ENCODE measurements at places on chromosomes 12 and 14.

- peak; percentile 24 for DNase-seq
These were observed 233.0 kb downstream of the RGS6 start for GRCh38 chr14:72165229-72165698.

GRCh38 chr12:65892841-65893251, 68.6 kb downstream of the HMGA2 start:
- DNase-seq = no peak

DNA sequence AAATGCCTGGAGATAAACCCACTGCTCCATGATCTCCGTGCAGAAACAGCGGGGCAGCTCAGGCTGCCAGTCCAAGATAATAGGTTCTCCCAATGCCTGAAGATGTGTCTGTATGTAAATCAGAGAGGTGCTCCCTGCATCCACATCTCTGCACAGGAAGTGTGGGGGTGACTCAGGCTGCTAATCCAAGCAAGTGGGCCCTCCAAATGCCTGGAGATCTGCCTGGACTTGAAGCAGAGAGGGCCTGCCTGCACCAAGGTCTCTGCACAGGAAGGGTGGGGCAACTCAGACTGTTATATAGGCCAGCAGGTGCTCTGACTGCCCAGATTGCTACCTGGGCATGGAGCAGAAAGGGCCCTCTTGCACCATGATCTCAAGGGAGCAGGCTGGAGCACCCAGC, 504.7 kb downstream of the LRFN5 start:
- DNase-seq = no peak

- no peak for DNase-seq
These were observed 9.2 kb downstream of the KTN1 start for GRCh38 chr14:55589171-55589570.

DNA sequence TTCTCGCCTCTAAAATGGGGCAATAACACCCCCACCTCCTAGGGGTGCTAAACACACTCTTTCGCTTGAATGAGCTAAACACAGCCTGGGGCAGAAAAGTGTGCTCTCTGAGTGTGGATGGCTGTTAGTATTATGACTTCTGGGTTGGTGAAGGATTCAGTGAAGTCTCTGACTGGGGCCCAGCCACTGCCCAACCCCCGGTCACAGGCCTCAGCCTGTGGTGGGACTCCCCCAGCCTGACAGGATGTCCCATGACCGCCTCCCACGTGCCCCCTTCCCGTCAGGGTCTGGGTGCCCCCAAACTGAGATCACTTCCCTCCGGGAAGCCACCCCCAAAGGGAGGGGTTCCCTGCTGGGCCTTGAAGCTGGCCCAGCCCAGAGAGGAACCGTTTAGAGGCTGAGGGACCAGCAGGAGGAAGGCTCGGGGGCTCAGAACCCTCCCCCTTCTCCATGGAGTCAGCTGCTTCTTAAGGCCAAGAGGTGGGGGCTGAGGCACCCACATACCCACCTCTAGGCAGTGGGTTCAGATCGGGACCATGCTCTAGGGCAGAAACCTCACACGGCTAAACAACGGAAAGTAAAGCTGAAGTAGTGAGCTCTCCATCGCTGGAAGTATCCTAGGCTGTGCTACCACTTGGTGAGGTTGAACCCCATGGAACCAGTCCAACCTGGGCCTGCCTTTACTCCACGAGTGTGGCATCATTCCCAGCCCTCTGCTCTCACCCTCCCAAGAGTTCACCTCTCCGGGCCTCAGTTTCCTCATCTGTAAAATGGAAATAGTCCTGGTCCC, 13.8 kb downstream of the DTX1 start:
- DNase-seq = no peak

GRCh38 chr14:78398216-78398615, 228.0 kb downstream of the NRXN3 start:
- no peak for DNase-seq

- no peak for DNase-seq
These were observed 260.3 kb downstream of the ADGRD1 start for GRCh38 chr12:131213896-131214442.

GRCh38 chr14:74855945-74856344, 20.0 kb downstream of the PROX2 start:
- DNase-seq = no peak

- DNase-seq = no peak
These were observed 543.6 kb downstream of the TMEM121 start for GRCh38 chr14:106069804-106070625.

DNA sequence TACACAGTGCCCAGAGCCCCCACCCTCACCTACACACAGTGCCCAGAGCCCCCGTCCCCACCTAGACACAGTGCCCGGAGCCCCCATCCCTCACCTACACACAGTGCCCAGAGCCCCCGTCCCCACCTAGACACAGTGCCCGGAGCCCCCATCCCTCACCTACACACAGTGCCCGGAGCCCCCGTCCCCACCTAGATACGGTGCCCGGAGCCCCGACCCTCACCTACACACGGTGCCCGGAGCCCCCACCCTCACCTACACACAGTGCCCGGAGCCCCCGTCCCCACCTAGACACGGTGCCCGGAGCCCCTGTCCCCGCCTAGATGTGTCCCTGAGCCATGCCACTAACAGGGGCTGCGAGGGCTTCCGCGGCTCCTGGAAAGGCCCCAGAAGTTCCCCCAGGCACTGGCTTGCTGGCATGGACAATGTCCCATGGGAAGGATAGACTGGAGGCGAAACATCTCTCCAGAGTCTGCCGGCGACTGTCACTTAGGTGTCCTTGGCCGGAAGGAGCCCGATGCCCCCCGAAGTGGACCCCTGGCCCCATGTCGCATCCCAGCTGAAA, 146.0 kb downstream of the PIWIL1 start:
- DNase-seq = no peak

DNA sequence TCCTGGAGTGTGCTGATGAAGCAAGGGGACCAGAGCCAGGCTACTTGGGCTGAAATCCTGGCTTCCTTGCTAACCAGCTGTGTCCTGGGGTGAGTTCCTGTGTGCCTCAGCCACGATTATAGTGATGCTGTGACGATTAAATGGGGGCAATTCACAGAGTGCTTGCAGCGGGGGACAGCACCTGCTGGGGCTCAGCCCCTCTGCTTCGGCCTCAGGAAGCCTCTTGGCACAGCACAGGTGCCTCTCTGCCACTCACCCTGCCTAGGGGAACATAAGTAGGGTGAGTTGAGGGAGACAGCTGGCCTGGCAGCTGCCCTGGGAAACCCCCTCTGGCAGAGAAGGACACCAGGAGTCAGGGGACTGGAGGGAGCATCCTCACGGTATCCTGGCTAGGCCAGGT, 9.4 kb downstream of the KRT80 start:
- no peak for DNase-seq

DNA sequence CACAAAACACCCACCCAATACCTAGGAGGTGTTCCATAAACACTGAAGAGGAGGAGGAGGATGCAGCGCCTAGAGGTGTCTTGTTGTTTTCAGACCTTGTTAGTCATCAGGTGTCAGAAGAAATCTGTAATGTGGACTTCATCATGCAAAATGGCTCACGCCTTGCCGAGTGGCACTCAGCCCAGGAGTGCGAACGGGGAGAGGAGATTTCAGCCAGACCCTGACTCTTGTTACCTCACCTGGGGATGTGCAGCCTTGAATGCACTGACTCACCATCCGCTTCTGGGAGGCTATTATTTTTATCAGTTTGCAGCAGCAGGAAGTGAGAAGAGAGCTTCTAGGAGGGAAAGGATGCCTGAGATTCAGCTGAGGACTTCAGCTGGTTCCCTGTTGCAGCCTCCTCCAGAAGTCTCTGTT, 48.2 kb upstream of the PLXNC1 start:
- no peak for DNase-seq

DNA sequence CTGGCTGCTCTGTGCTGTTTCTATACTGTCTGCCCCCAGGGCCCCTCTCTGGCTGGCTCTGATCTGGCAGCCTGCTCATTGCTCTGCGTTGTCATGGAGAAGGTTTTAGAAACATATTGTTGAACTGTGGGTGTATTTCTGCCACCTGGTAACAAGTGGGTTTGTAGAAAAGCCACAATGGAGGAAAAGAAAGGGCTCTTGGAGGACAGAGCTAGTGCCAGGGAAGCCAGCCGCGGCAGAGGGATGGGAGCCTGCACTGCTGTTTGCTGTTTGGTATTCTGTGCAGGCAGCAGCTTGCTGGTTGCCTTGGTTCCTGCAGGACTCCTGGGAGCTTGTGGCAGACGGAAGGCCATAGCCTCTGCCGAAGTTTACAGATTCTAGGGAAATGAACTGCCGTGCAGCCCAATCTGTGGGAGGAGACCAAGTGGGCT, 15.1 kb downstream of the CCDC177 start:
- DNase-seq = peak; percentile 28

- no peak for DNase-seq
These were observed 20.3 kb downstream of the LRRC74A start for GRCh38 chr14:76846331-76847047.

- no peak for DNase-seq
These were observed 94.4 kb upstream of the PLEKHG7 start for GRCh38 chr12:92608151-92609091.

GRCh38 chr12:113479590-113480335, 8.1 kb upstream of the LHX5 start:
- no peak for DNase-seq

GRCh38 chr12:130783110-130783715, 55.8 kb downstream of the STX2 start:
- no peak for DNase-seq

DNA sequence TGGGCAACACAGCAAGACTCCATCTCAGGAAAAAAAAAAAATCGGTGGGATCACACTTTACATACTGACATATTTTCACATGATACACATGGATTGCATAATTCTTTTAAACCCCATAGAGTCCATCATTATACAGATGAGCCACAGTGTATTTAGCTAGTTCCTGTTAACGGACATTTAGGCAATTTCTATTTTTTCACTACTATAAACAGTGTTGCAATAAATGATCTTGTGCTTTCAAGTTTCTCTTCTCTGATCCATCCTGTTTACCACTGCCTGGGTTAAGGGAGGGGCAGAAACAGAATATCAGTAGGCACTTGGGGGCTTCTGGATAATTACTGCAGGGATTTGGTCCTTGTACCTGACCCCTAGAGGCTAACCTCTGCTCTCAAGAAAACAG, 43.4 kb upstream of the SPTLC2 start:
- DNase-seq = no peak

DNA sequence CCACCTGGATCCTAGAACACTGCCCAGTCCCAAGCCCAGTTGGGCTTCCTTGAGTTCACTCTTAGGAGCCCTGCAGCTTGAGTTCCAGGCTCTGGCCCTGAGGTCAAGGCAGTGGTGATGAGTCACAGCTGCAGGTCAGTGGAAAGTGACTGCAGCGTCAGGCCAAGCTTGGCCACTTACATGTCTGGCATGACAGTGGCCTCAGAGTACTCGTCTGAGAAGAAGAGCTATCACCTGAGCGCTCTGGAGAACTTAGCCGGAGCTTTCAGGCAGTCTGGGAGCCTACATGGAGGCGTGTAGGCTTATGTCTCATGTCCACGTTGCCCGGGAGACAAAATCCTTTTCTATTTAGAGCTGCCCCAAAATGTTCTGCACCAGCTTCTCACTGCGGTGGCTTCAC, 75.6 kb downstream of the ARL6IP4 start:
- DNase-seq = no peak

GRCh38 chr12:30977537-30978349, 51.2 kb downstream of the TSPAN11 start:
- DNase-seq = no peak

GRCh38 chr12:11885261-11886038, 185.3 kb upstream of the BCL2L14 start:
- no peak for DNase-seq

GRCh38 chr12:65867394-65867793, 43.1 kb downstream of the HMGA2 start:
- no peak for DNase-seq

DNA sequence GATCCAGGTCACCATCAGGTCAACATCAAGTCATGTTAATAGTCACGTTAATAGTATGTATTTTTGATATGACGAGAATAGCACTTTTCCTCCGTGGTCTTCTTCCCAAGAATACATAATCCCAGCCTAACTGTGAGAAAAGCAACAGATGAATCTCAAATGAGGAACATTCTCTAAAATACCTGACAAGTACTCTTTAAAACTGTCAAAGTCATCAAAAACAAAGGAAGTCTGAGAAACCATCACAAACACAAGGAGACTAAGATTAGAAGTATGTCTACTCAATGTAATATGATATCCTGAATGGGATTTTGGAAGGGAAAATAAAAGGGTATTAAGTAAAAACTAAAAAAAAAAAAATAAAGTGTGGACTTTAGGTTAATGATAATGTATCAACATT, 36.8 kb upstream of the GLIPR1 start:
- no peak for DNase-seq

DNA sequence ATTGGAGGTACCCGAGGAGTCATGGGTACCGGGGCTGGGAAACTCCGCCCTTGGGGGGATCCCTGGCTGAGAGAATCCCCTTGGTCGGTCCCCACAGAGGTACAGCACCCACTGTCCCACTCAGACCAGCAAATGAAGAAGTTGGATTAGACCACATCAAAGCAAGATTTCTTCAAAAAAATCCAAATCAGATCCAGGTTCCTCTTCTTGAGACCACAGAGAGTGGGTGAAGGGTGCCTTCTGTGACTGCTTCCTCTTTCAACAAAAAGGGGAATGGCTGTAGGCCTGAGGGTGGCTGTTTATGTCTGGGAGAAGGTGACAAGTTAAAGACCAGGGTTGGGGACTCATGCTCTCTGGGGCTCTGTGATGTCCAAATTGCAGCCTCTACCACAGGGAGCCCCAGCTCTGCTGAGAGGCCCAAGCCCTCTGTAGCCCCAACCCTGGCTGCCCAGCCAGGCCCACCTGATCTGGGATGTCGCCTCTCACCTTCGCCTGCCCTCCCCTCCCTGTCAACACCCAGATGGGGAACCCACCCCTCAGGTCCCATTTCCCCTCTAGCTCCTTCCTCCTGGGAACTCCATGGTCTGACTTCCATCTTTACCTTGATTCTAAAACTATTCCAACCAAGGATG, 50.9 kb downstream of the ZFP36L1 start:
- DNase-seq = no peak

DNA sequence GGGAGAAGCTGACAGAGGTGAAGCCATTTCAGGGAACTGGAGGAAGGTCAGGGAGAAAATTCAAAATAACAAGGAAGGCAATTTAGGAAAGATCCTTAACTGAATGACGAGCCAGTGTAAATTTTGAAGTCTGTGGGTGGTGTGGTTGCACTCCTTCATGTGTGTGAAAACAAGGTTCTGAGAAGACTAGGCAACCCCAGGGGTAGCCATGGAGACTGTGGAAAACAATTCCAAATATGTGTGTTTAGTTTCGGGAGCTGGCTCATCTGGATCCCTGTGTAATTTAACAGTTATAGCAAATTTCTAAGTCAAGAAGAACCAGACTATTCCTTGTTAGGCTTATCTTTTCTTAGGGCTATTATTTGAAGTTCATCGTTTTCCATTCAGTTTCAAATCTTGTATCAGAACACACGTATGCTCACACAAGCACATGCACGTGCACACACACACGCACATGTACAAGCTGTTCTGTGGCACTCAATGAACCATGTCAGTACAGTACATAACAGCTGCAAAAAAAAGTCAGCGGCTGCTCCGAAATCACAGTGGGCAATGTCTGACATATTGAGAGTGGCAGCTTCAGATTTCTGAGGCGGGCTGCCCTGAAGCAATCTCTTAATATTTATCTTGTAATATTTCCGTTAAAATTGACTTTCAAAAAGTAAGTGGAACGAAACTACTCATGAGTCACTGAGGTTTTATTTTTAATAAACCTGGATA, 411.2 kb downstream of the AEBP2 start:
- peak; percentile 31 for DNase-seq

Data from occipital lobe (tissue), 3 donors.